ENCODE measurements at places on chromosomes 4 and X.

DNA sequence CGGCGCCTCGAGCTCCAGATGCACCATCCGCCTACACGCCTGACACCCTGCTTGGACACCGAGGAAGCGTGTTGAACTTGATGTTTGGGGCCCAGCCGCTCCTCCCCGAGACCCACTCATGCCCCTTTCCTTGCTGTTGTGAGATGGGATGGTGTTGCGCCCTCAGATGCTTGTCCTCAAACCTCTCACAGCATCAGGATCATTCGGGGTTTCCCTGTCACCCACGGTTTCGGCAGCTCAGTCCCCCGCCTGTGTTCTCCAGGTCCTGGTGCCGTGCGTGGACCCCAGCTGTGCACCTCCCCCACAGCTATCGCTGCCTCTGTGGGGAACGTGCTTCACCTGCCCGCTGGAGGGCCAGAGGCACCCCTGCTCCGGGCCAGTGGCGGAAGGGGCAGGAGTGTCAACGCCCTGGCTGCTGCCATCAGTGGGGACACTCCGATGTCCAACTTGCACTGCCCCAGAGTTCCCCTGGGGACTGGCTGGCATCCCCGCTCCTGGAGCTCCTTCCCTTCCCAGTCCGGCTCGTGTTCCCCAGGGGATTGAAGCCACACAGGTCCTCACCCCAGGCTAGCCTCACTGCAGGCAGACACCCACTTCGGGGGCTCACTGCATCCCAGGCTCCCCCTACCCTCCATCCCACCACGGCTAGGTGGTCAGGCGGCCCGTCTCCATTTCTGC is 82.3 kb upstream of the ADRA2C start:
- DNase-seq = no peak

GRCh38 chr4:55348466-55348865 is 2.4 kb downstream of the SRD5A3 start:
- DNase-seq = no peak

DNA sequence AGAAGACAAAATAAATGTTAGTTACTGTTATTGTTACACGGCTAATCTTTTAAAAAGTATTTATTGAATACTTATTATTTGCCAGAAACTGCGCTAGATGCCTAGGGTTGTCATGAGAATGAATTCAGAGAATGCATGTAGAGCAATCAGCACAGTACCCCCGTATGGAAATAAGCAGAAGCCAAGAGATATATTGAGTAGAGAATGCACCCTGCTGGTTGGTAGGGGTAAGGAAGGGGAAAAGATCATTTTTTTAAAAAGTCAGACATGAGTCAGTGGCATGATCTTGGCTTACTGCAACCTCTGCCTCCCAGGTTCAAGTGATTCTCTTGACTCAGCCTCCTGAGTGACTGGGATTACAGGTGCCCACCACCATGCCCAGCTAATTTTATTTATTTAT is 13.1 kb upstream of the DRP2 start:
- DNase-seq = no peak

DNA sequence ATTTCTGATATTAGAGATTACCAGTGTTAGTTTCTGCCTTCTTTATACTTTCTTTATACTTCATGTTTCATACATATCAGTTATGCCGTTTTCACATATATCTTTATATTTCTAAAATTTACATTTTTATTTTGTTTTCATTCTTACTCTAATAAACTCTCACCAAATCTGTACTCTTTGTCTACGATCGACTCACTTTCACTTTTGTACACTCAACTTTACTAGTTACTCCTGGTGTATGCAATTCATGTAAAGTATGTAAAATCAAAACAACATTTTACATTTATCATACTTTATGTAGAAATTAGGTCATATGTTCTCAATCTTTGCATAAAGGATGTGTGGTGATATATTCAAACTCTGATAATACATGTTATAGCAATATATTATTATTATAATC is 59.9 kb downstream of the UGT2A3 start:
- DNase-seq = no peak

DNA sequence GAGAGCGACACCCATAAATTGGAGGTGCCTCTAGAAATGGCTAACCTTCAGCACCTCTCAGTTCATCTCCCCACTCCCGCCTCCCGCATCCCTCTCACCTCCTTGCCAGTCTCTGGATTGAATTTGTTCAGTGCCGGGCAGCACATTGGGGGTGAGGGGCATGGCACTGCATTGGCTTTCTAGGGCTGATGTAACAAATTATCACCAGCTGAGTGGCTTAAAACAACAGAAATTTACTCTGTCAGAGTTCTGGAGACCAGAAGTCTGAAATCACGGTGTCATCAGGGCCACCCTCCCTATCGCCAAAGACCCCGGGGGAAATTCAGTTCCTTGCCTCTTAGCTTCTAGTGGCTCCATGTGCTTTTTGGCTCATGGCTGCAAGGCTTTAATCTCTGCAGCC is 105.1 kb upstream of the RBPJ start:
- no peak for DNase-seq

DNA sequence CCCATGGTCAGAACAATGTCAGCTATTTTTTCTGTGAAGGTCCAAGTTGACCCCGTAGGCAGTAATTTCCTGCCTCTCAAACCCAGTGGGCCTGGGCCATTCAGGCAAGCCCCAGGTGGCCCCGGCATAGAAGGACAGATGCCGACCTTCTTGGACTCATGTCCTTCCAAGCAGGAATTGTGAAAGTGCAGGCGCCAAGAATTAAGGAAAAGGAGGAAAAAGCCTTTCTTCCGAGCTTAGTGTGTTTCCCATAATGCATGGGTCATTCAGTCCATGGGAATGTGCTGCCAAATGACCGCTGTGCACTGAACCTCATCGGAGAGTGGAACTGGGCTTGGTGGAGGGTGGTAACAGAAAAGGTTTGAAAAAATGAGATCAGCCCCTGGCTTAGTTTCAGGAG is 196.5 kb upstream of the HS3ST1 start:
- no peak for DNase-seq

GRCh38 chrX:356385-357034 is 30.2 kb downstream of the PPP2R3B start:
- DNase-seq = peak; percentile 0

DNA sequence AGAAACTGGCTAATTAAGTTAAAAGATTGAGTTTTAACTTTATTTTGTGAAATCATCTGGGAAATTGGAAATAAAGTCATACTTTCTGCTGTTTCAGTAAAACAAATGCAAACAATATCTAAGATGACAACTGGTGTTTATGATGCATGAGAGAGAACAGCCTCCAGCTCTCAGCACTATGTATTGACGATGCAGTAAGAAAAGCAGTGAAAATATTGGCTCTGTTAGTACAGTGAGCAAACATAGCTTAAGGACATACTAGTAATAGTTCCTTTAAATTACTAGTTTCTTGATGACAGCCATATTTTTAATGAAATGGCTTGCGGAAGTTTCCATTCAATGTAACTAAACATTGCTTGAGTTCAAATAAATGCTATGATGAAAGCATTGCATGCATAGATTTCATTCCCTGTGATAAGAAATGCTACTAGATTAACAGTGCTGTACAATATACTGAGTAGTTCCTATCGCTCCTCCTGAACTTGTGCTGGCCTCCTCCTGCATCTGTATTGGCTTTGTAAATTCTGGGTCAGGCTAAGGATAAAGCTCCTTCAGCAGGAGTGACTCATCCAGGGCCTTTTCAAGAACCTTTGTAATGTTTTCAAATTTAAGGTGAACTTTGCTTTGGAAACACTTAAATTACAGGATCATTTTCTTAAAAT is 11.6 kb downstream of the ARHGAP24 start:
- DNase-seq = no peak

- DNase-seq = no peak
Observed at GRCh38 chr4:154384012-154384411, 107.6 kb downstream of the DCHS2 start.

DNA sequence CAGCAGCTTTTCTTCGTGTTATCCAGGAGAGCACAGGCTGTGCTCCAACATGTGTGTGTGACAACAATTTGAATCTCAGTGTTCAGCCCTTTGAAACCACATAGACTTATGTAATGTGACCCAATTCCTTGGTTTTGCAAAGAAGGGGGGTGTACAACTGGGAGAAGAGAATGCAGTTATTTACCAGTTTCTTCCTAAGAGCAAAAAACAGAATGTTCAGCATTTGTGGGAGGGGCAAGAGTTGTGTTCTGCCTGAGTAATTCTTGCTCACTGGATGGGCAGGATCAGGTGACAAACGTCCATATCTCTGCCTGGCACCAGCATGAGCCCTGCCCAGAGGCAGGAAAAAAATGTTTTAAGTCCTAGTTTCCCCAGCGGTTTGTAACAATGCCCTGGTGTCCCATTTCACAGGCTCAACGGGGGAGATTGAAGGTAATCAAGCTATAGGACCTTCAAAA is 72.0 kb downstream of the PRPS1 start:
- DNase-seq = no peak

DNA sequence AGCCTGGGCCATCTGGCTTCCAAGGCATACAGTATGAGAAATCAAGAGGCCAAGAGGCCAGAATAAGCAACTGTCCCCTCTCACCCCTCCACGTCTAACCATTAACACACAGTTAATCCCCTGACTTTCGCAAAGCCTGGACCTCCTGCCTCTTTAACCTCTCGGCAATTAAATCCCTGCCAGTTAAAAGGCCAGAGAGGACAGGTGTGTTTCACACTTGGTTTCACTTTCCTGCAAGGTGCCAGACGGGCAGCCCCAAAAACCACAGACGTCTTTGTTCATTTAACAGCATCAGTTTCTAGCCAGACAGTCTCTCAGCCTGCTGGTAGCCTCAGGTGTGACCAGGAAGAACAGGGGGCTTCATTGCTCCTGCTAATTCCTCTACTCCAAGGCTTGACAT is 91.1 kb upstream of the KIT start:
- DNase-seq = no peak

DNA sequence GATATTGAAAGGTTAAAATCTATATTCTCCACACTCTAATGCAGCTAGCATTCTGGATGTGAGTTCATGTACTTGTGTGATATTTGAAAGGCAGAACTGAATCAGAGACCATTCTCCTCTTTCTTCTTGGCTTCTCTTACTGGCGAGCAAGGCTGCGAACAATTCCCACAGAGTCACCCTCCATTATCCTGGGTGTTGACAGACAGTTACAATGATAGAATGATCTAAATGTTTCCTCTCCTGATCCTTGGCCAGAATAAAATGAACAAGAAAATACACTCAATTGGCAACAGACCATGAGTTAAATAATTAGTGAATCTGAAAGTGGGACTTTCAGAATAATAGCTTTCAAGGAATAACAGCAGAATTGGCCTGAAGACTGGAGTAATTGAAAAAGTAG is 342.8 kb downstream of the RAPGEF2 start:
- DNase-seq = no peak

GRCh38 chr4:176230836-176231235 is 35.5 kb upstream of the SPATA4 start:
- no peak for DNase-seq

- no peak for DNase-seq
Observed at GRCh38 chrX:9871701-9872268, 85.6 kb downstream of the SHROOM2 start.

DNA sequence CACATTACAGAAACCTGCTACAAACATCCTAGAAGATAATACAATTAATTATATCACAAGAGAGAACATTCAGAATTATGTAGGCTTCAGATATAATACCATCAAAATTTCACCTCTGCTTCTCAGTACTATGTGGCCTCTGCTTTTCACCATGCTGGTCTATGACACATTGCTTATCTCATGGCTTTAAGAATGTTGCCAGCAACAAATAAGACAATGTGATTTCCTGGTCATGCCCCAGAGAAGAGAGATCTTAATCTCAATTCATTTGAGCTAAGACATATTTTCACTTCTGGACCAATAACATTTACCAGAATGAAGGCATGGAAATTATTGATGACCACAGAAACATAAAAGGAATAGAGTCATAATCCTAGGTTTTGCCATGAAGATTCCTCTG is 1233.4 kb upstream of the ADGRL3 start:
- DNase-seq = no peak

GRCh38 chr4:166308647-166309046 is 435.6 kb downstream of the TLL1 start:
- no peak for DNase-seq

DNA sequence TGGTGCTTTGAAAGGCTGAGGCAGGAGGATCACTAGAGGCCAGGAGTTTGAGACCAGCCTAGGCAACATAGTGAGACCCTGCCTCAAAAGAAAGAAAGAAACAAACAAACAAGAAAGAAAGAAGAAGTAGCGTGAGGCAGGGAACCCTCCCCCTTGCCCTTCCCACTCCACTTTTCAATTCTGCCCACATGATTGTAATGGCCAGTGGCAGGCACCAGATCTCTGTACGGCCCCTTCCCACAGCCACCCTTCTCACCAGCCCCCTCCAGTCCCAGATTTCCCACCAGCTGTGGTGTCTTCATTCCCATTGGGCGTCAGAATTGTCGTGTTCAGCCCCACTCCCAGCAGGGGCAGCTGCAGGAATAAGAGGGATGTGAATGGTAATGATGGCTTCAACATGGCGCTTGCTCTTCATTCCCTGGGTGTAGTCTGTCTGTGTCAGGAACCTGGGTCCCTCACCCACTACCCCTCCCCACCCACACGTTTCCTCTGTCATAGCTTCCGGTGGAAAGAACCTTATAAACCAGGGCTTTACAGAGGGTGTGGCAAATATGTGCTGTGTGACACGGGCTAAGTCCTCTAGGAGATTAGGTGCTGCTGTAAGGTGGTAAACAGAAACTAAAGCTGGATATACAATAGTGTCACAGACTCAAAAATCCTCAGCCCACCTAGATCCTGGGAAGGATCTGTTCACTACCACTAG is at the start of gene IL2RG:
Gene IL2RG, minus strand, starts transcription at position 437 of the 703 bp plus-strand sequence. Its CDS starts 38 bp downstream, at position 399.
- no peak for DNase-seq

DNA sequence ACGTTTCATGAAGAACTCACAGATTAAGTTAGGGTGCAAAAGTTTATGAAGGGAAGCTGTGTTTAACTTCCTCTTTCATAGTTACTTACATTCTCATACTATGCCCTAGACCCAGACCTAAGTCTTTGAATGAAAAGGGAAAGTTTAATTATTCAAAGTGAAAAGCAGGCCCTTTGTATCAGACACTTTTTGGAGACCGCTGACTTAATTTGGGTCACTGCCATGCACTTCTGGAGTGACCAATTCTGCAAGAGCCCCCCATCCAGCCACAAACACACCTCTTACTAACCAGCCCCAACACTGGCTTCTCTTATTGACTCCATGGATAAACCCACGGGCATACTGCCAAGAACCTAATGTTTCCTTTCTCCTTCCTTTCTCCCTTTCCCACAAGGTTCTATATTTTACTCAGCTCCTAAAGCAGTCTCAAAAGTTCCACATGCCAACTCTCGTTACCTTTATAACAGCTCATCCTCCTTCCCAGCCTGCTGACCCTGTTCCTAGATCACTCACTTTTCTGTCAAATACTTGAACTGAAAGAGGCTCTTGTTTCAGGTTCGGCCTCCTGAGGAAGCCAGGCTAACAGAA is 34.5 kb downstream of the ABCE1 start:
- no peak for DNase-seq

DNA sequence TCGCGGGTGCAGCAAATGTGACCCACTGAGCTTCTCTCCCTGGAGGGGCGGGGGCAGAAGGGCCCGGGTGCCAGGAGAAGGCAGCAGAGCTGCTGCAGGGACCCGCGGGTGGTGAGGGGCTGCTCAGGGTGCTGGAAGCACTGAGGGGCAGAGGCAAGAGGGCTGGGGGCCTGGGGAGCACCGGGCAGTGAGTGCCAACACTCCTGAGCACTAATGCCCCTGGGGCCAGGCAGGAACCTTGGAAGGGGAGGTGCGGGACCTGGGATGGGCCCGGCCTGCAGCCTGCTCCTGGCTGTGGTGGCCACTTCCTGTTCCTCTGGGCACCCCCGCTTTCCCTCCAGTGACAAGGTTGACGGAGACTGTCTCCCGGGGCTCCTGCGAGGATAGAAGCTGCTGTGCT is 66.5 kb upstream of the ADRA2C start:
- no peak for DNase-seq
